CD4-positive, alpha-beta T cell treated with Interleukin-2 at 100 ng/mL for 4 hours (primary cell): ENCODE measurements at places on chromosomes 11 and 22.

- no peak for DNase-seq
Observed at GRCh38 chr11:15852179-15852578, 504.2 kb downstream of the SOX6 start.

- no peak for DNase-seq
Observed at GRCh38 chr11:540583-541432, 3.5 kb downstream of the LRRC56 start.

GRCh38 chr11:25423436-25424199 is 908.3 kb upstream of the ANO3 start:
- DNase-seq = no peak

- DNase-seq = no peak
Observed at GRCh38 chr22:43013355-43014315, 1.3 kb downstream of the PACSIN2 start.

DNA sequence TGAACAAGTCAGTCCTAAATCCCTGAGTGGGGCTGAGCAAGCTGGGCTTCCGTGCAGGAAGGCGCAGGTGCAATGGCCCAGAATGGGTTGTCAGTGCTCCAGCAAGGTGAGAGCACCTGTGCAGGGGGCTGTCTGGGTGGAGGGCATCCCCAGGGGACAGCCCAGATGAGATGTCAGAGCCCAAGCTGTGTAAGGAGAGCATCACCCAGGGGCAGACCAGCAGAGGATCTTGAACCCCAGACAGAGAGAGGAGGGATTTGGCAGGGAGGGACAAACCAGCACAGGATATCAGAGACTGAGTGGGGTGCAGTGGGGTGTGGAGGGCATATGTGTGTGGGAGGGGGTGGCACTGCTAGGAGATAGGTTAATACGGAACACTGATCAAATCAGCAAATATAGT is 114.9 kb upstream of the TMEM45B start:
- no peak for DNase-seq

DNA sequence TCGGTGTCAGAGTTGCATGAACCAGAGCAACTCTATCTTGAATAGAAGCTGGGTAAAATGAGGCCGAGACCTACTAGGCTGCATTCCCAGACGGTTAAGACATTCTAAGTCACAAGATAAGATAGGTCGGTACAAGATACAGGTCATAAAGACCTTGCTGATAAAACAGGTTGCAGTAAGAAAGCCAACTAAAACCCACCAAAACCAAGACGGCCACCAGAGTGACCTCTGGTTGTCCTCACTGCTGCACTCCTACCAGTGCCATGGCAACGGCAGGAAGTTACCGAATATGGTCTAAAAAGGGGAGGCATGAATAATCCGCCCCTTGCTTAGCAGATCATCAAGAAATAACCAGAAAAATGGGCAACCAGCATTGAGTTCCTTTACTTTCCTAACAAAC is 2.4 kb upstream of the KAT5 start:
- no peak for DNase-seq

GRCh38 chr22:19766511-19767426 is 6.2 kb downstream of the TBX1 start:
- peak; percentile 29 for DNase-seq

GRCh38 chr22:21589396-21589795 is 21.9 kb downstream of the UBE2L3 start:
- no peak for DNase-seq

- DNase-seq = peak; percentile 77
Observed at GRCh38 chr11:117010808-117011540, 87.3 kb downstream of the SIK3 start.

DNA sequence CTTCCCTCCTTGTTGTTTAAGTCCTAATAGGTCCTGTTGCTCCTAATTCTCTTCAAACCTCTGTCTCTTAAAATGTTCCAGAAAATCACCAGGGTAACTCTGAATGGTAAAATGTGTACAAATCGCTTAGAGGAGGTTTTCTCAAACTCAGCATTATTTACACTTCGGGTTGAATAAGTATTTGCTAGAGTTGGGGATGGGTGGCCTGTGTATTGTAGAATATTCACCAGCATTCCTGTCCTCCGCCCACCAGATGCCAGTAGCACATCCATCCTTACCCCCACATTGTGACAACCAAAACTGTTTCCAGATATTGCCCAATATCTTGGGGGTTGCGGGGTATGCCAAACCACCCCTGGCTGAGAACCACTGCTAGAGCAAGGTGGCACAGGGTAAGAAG is 64.4 kb upstream of the DDI1 start:
- DNase-seq = no peak

GRCh38 chr11:14748090-14748489 is 104.5 kb downstream of the PDE3B start:
- DNase-seq = no peak

GRCh38 chr22:43446037-43446803 is 34.4 kb downstream of the MPPED1 start:
- no peak for DNase-seq
